Fibroblast of lung (primary cell): ENCODE measurements at places on chromosomes 13 and 19. TPM values are rescaled to one million over a fixed set of nuclear protein-coding genes. Genes with fewer than 3 reads are reported as not detected.

The CCDC70 gene
- not detected in 2 replicates for total RNA-seq

The ZNF581 gene
- total RNA-seq: 33.4 and 40.1 TPM in 2 replicates

The NLRP8 gene
- not detected in 2 replicates for total RNA-seq

The CABP5 gene
- not detected in 2 replicates for total RNA-seq

The HSPB6 gene
- total RNA-seq: 47.8 and 54.3 TPM in 2 replicates

The TLE2 gene
- 3.8 and 4.9 TPM in 2 replicates for total RNA-seq

The APC2 gene
- total RNA-seq: 0.26 and 0.50 TPM in 2 replicates

The KLK6 gene
- not detected in 2 replicates for total RNA-seq

The FGF21 gene
- not detected in 2 replicates for total RNA-seq

The APOC4 gene
- not detected in 2 replicates for total RNA-seq

The LCP1 gene
- total RNA-seq: under 0.01 and 0.51 TPM in 2 replicates

The SWSAP1 gene
- 0.50 and 0.51 TPM in 2 replicates for total RNA-seq

The CAPN12 gene
- 0.26 and 0.50 TPM in 2 replicates for total RNA-seq

The AP1M2 gene
- total RNA-seq: 0.17 TPM in 1 of 2 replicates, not detected in the other

The SLC1A6 gene
- not detected in 2 replicates for total RNA-seq

The ENOX1 gene
- 4.4 and 7.6 TPM in 2 replicates for total RNA-seq

The NLRP12 gene
- total RNA-seq: under 0.01 TPM in 1 of 2 replicates, not detected in the other

The MED4 gene
- total RNA-seq: 21.8 and 25.4 TPM in 2 replicates

The CLEC17A gene
- total RNA-seq: 0.17 TPM in 1 of 2 replicates, not detected in the other

The PRR12 gene
- total RNA-seq: 1.0 and 2.1 TPM in 2 replicates

The CGB2 gene
- not detected in 2 replicates for total RNA-seq

The PTH2 gene
- not detected in 2 replicates for total RNA-seq

The PABPC3 gene
- total RNA-seq: 0.17 and 0.26 TPM in 2 replicates

The FREM2 gene
- total RNA-seq: under 0.01 TPM in 1 of 2 replicates, not detected in the other

The NXNL1 gene
- not detected in 2 replicates for total RNA-seq

The ZNF20 gene
- 4.6 and 8.6 TPM in 2 replicates for total RNA-seq

The PSG11 gene
- not detected in 2 replicates for total RNA-seq

The KCNK6 gene
- total RNA-seq: 1.8 and 3.0 TPM in 2 replicates

The TMEM255B gene
- 0.26 and 10.4 TPM in 2 replicates for total RNA-seq

The OR7D2 gene
- under 0.01 and 0.17 TPM in 2 replicates for total RNA-seq

The DPF1 gene
- 0.50 and 0.51 TPM in 2 replicates for total RNA-seq

The CDKN2D gene
- total RNA-seq: 3.9 and 10.7 TPM in 2 replicates

The GNG14 gene
- total RNA-seq: not detected in 2 replicates

The SLC46A3 gene
- 4.6 and 6.4 TPM in 2 replicates for total RNA-seq

The SLC25A41 gene
- total RNA-seq: under 0.01 and 0.26 TPM in 2 replicates

The OR2Z1 gene
- total RNA-seq: not detected in 2 replicates

The RASA3 gene
- total RNA-seq: 21.6 and 26.6 TPM in 2 replicates

The MRPL34 gene
- total RNA-seq: 44.8 and 48.3 TPM in 2 replicates

The ZNF726 gene
- 0.51 and 3.5 TPM in 2 replicates for total RNA-seq

The MEIOSIN gene
- total RNA-seq: not detected in 2 replicates

The PGLYRP2 gene
- total RNA-seq: not detected in 2 replicates

The FCGBP gene
- 0.33 and 0.51 TPM in 2 replicates for total RNA-seq

The FXYD7 gene
- not detected in 2 replicates for total RNA-seq

The RNF113B gene
- not detected in 2 replicates for total RNA-seq

The ZNF234 gene
- 13.9 and 15.9 TPM in 2 replicates for total RNA-seq

The FOXO1 gene
- 2.5 and 2.8 TPM in 2 replicates for total RNA-seq

The SIGLEC5 gene
- total RNA-seq: not detected in 2 replicates

The ZNF541 gene
- 0.17 TPM in 1 of 2 replicates, not detected in the other for total RNA-seq

The CTXN1 gene
- 0.66 and 0.77 TPM in 2 replicates for total RNA-seq

The PSG6 gene
- 0.17 TPM in 1 of 2 replicates, not detected in the other for total RNA-seq

The ZNF208 gene
- total RNA-seq: 3.6 TPM in 2 replicates

The ZNF121 gene
- total RNA-seq: 38.8 and 53.3 TPM in 2 replicates

The TSSK6 gene
- total RNA-seq: 3.1 and 5.8 TPM in 2 replicates

The PRSS57 gene
- not detected in 2 replicates for total RNA-seq

The ZNF700 gene
- 7.4 and 12.4 TPM in 2 replicates for total RNA-seq

The STXBP2 gene
- 2.8 and 4.6 TPM in 2 replicates for total RNA-seq
